CD8-positive, alpha-beta T cell (primary cell): ENCODE measurements at places on chromosomes 12 and 14.

- DNase-seq, result no peak
These were observed 46.8 kb upstream of the CISTR start for GRCh38 chr12:53798575-53798974.

GRCh38 chr14:104954746-104955395 is 23.3 kb downstream of the AHNAK2 start:
- DNase-seq, result no peak

DNA sequence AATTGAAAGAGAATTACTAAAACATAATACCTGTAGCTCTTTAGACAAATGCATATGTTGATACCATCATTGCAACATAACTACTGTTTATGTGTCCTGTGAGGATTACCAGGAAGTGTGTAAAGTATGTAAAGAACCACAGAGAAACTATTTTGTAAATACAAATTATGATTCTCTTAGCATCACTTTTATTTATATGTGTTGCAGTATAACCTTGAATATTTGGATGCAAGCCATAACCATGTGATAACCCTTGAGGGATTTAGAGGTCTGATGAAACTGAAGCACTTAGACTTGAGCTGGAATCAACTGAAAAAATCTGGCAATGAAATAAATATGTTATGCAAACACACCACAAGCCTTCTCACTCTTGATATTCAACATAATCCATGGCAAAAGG is 77.5 kb downstream of the LRRC9 start:
- DNase-seq, result no peak

GRCh38 chr12:57176846-57177245 is 29.4 kb upstream of the LRP1-AS start:
- no peak for DNase-seq

GRCh38 chr12:108119126-108119973 is 9.7 kb upstream of the WSCD2 start:
- DNase-seq, result no peak

- DNase-seq, result no peak
These were observed 33.6 kb downstream of the SSH1 start for GRCh38 chr12:108823804-108824203.

- no peak for DNase-seq
These were observed 31.7 kb upstream of the NINJ2 start for GRCh38 chr12:694734-695503.

- no peak for DNase-seq
These were observed 284.9 kb downstream of the RAD51B start for GRCh38 chr14:68104518-68104917.

DNA sequence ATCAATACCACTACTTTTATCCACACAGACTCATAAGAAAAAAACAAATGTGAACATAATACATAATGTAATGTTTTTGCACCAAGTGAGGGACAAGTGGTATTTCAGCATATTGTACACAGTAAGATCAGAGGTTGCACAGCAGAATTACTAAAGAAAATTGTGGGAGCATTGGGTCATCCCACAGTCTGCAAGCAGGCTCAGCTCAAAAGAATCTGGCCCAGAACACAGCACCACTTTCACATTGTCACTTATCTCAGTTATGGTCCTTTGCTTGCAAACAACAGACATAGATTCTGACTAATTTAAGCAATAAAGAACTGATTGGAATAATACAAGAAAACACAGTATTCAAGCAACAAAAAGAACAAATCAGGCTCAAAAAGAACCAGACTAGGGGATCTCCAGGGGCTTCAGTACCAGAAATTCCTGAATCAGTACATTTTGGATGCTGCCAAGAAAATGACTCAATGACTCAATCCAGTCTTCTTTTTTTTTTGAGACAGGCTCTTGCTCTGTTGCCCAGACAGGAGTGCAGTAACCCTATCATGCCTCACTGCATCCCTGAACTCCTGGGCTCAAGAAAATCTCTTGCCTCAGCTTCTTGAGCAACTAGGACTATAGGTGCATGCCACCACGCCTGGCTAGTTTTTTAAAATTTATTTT is 42.9 kb upstream of the EEA1 start:
- DNase-seq, result no peak

- DNase-seq, result no peak
These were observed 29.1 kb downstream of the SOCS2 start for GRCh38 chr12:93601591-93601990.

DNA sequence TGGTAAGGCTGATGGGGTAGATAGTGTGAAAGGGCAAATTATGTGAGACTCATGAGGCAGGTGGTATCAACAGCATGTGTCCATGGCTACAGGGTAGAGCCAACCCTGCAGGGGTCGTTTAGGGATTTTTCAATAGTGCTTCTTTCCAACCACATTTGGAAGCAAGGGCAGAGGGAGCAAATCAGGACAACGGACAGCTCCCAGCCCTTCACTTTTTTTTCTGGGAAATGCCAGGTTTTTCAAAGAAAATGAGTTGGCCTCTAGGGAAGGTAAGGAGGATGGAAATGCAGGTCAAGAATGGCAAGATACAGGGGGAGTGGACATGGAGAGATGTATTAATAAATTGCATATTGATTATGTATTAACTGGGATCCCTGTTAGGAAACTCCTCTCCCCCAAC is 4.9 kb upstream of the CMA1 start:
- DNase-seq, result no peak

DNA sequence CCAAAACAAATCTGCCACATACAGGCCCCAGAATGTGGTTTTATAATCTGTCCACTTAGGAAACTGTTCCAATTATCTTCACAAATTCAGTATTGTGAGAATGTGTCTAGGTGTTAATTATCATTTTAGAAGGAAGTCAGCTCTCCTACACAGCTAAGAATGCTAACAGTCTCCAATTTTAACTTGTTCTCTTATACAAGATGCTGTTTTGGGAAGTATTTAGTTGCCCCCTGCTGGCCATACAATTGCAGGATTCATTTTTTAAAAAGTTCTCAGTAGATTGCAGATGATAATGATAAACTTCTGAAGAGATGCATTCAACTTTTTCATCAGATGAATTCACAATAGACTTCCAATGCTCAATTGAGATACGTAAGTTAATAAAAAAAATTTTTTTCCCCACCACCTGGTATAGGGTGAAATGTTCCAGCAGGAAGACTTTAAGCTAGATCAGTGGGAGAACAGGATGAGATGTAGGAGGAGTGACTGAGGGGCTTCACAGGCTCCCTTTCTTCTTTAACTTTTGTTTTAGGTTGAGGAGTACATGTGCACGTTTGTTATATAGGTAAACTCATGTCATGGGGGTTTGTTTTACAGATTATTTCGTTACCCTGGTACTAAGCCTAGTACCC is 27.3 kb upstream of the OSBPL8 start:
- DNase-seq, result peak; percentile 54

- no peak for DNase-seq
These were observed 35.6 kb downstream of the LEMD3 start for GRCh38 chr12:65204886-65205525.

- no peak for DNase-seq
These were observed 1.4 kb downstream of the EGLN3 start for GRCh38 chr14:33949411-33949893.

GRCh38 chr12:90712671-90713070 is 242.3 kb downstream of the CCER1 start:
- DNase-seq, result no peak

DNA sequence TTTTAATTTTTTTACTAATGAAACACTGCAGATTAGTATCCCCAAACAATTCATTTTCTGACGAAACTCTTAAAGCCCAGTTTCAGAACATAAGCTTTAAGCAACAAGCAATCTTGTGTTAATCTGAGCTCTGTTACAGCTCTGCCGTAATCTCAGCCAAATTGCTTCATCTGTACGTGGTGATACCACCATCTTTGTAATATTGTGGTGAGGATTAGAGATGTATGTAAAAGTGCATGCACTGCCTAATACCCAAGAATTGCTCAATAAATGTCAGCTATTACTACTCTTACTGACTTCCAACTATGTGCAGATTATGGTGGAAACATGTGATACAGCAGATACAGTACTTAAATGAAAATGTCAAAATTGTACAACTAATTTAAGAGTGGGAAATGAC is 1.8 kb downstream of the AKAP5 start:
- DNase-seq, result no peak

DNA sequence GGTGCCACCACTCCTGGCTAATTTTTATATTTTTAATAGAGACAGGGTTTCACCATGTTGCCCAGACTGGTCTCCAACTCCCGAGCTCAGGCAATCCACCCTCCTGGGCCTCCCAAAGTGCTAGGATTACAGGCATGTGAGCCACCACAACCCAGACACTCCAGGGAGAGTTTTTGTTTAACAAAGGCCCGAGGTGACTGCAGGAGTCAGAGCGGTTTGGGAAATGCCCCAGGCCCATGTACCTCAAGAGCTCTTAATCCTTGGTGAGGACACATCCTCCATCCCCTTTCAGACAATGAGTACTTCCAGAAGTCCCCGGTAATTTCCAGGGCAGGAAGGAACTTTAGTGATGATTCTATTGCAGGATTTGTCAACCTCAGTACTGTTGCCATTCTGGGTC is 176.0 kb downstream of the ESRRB start:
- DNase-seq, result no peak

GRCh38 chr12:67807814-67808213 is 159.3 kb downstream of the DYRK2 start:
- no peak for DNase-seq

DNA sequence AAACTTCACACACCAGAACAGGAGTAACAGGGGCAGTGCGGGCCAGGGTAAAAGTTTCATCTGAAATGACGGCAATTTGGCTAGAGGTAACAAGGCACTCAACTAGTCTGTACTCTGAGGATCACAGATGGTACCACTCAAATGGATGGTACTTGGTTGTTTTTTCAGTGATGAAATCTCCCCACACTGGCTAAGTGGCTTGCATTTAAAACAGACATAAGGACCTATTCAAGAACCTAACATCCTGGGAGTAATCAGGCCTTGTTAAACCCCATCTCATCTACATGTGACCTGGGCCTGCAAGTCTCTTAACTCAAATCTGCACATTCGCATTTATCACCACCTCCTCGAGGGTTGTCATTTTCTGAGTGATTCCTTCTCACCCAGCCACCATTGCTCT is 90.8 kb downstream of the PRKAB1 start:
- no peak for DNase-seq

DNA sequence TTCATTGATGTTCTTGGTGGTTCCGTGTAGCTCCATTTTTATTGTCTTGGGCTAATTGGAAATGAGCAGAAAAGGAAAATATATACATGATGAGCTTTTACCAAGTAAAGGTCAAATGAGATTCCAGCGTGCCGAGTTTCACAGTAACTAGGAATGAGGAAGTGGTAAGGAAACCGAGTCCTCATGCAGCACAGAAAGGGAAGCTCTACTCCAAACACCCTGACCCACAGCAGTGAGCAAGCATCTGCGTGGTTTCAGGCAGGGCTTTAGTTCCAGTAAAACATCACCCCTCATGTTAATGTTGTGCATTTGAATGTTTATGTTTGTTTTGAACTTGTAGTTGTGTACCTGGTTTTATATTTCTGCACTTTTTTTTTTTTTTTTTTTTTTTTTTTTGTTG is 208.0 kb downstream of the SLC41A2 start:
- DNase-seq, result no peak

- no peak for DNase-seq
These were observed 16.0 kb upstream of the FBLN5 start for GRCh38 chr14:91963465-91963864.

GRCh38 chr12:69119770-69120169 is 119.6 kb upstream of the CPSF6 start:
- DNase-seq, result no peak

GRCh38 chr14:94305620-94306019 is 12.6 kb upstream of the SERPINA10 start:
- DNase-seq, result no peak

DNA sequence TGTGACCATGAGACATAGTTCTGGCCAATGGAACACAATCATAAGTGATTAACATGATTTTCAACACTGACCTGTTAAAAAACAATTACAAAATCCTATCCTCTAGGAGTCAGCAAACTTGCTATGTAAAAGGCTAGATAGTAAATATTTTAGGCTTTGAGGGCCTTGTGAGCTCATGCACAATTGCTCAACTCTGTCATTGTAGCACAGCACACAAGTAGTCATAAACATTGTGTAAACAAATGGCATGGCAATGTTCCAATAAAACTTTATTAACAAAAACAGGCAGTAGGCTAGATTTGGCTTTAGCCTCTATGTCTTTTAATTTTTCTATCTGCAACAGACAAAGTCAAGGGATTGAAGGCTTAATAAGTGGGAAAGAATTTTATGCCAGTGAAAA is 350.7 kb downstream of the C12orf50 start:
- DNase-seq, result no peak

GRCh38 chr14:73465823-73466532 is 7.6 kb upstream of the NUMB start:
- DNase-seq, result no peak

- DNase-seq, result peak; percentile 78
These were observed at the start of gene SMIM10L1 for GRCh38 chr12:11171145-11171968. SMIM10L1 (plus strand) TSS chr12:11171194; CDS start chr12:11171357, 163 bp downstream.

DNA sequence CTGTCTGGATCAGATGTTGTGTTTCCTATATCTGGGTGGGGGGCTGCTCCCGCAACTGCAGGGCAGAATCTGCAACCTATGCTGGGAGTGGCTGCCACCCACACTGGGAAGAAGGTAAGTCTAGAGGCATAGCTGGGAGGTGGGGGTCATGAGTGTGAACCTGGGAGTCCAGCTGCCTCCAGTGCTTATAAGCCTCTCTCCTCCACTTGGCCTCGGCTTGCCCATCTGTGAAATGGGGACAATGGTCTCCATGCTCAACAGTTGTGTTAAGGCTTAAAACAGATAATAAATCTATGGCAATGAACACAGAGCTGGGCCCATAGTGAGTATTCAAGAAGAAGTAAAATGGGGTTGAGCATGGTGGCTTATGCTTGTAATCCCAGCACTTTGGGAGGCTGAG is 90.0 kb downstream of the RBM19 start:
- DNase-seq, result no peak

GRCh38 chr12:100794441-100795173 is at the start of gene ANO4:
ANO4 (plus strand) TSS chr12:100794776; CDS start chr12:100901786, 107,010 bp downstream.
- no peak for DNase-seq

DNA sequence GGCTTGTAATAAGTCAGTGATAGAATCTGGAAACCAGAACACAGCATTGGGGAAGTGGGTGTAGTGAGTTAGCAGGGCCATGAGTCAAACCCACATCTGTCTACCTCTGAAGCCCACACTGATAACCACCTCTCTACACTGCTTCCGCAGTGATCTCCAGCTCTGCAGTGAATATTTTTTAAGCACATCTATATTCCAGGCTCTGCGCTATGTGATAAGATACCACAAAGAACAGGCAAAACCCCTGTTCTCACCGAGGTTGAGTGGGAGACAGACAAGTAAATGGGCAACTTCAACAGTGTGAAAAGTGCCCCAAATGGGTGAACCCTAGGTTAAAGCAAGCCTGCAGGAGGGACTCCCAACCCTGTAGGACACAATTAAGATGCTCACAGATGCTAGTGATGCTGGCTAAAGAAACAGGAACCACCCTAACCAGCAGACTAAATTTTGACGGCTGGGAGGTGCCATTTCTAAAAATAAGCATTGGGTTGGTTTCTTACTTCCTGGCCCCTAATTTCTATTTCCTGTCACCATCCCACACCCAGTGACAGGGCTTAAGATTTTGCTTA is 375.0 kb downstream of the DPF3 start:
- peak; percentile 36 for DNase-seq

- no peak for DNase-seq
These were observed 27.1 kb upstream of the C12orf71 start for GRCh38 chr12:27109334-27110028.

- no peak for DNase-seq
These were observed 129.4 kb downstream of the PELI2 start for GRCh38 chr14:56247495-56248200.

GRCh38 chr12:116039081-116039480 is 238.4 kb downstream of the MED13L start:
- no peak for DNase-seq

GRCh38 chr12:71636704-71637115 is 26.9 kb downstream of the ZFC3H1 start:
- DNase-seq, result no peak
